ENCODE measurements at places on chromosomes 7 and 10.

- no peak for DNase-seq
Measured at GRCh38 chr10:4296161-4296560, 511.2 kb upstream of the KLF6 start.

DNA sequence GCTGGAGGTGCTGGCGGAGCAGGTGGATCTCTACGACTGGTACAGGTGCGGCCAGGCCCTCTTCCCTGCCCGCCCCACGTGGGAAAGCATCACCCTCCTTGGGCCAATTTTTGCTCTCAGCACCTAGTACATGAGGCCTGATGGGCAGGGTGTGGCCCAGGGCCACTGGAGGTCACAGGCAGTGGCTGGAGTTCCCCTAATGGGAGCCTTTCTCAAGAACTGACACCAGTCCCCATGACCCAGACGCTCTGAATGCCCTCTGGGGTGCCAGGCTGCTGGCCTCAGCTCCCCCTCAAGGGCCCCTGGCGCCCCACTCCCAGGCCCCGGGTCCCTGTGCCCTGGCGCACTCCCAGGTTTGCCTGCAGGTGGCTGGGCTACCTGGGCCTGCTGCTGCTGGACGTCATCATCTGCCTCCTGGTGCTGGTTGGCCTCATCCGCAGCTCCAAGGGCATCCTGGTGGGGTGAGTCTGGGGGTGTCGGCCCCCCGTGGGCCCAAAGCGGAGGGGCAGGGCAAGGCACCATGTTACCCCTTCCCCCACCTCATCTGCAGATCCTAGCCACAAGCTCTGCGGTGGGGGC lies 15.9 kb downstream of the TTYH3 start:
- DNase-seq, result no peak

GRCh38 chr10:11082526-11082925 lies 64.9 kb downstream of the CELF2 start:
- no peak for DNase-seq

- no peak for DNase-seq
Measured at GRCh38 chr7:55520426-55521140, 51.7 kb downstream of the VOPP1 start.

GRCh38 chr7:28725911-28726310 lies 232.2 kb downstream of the TRIL start:
- DNase-seq, result no peak

DNA sequence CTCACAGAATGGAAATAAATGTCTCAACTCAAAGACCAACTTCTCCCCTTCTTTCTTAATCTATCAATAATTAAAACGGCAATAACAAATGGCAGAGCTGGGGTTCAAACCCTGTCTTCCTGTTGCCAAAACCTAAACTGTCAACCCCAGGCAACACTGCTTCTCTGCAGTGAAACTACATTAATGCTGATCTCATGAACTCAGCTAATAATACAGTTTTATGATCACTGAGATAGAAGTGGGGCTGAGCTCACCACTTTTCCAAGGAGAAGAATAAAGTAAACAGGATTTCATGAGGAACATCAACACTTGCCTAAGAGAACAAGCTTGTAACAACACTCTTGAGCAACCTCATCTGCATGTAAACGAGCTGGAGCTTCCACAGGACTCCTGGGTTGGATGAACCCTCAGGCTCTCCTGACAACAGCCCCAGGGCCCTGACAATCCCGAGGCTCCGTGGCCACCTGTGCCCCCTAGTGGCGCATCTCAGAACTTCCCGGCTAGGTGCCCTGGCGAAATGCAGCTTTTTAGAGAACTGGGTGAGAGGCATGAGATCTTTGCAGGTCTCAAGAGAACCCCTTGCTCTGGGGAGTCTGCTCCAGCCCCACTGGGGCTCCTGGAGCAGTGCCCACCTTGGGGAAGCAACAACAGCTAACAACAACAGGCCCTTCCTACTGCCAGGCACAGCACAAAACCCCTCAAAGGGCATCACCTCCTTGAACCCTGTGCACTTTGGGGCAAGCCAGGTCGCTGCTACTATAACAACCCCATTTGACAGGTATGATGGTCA lies 169.3 kb downstream of the SH3PXD2A start:
- no peak for DNase-seq

DNA sequence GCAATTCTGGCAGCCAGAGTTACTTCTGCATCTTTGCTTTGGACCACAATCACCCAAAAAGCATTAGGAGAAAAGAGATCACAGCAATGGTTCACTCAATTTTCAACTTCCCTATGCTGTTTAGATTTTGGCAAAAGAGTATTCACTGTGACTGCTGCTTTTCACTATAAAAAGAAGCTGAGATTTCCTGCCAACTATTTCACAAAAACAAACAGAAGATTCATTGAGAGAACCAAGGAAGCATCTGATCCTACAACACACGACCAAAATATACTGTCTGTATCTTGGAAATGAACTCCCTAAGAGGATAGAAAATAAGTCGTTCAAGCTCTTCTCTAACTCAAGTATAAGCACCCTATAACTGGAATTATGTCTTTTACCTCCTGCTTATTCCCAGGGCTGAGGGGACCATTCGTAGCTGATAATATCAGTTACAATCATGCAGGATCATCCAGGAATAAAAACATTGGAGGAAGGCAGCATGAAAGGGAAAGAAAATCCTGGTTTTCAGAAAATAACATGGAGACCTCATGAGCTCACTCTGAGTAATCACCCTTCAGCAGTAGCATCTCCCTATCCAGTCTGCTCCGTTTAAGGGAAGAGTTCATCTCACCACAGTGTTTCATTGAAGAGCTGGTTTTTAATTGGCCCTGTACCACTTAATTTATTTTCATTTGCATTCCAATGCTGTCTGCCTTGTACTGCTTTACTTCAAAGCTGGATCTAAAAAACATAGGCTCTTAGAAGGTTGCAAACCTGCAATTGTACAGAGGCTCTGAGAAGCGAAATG lies 256.2 kb downstream of the PAXIP1 start:
- DNase-seq, result no peak

GRCh38 chr7:80517282-80517747 lies 5.5 kb upstream of the GNAT3 start:
- DNase-seq, result no peak

GRCh38 chr7:4785371-4785770 lies 9.9 kb downstream of the AP5Z1 start:
- DNase-seq, result no peak

- no peak for DNase-seq
Measured at GRCh38 chr10:119871881-119872609, 598 bp downstream of the MCMBP start.

- no peak for DNase-seq
Measured at GRCh38 chr10:79021948-79022499, 46.7 kb upstream of the ZMIZ1 start.

- no peak for DNase-seq
Measured at GRCh38 chr10:29585488-29585976, 49.2 kb downstream of the SVIL start.

DNA sequence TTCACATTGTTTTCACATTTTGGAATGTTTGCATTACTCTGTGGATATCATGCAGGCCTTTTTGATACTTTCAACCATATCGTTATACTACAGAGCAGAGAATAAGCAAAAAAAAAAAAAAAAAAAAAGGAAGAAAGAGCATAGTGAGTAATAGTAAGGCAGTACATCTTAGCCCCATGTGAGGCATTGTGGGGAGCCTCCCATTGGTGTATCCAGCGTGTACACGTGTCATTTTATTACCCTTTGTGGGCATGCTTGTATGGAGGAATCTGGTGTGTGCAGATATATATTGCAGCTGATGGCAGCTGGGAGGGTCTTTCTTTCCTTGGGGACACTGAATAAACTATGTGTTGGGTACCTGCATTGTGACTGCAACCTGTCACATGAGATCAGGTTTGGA lies 19.6 kb downstream of the R3HCC1L start:
- no peak for DNase-seq

DNA sequence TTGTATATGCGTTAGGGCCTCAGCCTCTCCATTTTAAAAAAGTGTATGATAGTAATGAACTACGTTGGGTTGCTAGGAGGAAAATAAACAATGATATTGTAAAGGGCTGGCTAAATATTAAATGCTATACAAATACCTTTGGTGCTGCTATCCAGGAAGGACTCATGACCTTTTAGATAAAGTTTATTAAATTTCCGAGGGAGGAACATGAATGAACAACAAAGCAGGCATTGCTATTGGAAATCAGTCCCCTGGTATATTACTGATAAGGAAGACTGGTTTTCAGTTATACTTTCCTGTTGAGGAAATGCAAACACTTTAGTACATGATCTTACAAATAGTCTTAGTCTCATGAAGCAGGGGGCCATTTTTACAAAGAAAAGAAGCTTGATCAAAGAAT lies 17.2 kb upstream of the AGR2 start:
- no peak for DNase-seq

GRCh38 chr10:37654466-37654865 lies 202.9 kb downstream of the ZNF248 start:
- DNase-seq, result no peak

GRCh38 chr10:48770561-48771089 lies 86.0 kb downstream of the WDFY4 start:
- no peak for DNase-seq

DNA sequence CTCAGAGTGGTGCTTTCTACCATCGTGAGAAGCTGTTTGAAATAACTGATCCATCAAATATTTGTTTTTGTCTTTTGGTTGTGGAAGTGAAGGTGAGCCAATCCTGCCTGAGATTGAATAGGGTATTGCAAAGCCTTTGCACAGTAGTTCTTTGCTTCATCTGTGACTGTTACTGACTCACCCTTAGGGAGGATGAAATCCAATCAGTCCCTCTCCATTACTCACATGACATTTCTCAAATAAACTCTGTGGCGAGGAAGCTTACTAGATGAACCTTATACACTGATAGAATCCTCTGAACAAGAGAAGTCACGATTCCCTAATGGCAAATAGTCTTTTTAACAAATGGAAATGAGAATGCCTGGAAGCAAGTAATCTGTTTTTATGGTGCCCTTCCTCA lies 31.9 kb downstream of the HEPACAM2 start:
- no peak for DNase-seq

DNA sequence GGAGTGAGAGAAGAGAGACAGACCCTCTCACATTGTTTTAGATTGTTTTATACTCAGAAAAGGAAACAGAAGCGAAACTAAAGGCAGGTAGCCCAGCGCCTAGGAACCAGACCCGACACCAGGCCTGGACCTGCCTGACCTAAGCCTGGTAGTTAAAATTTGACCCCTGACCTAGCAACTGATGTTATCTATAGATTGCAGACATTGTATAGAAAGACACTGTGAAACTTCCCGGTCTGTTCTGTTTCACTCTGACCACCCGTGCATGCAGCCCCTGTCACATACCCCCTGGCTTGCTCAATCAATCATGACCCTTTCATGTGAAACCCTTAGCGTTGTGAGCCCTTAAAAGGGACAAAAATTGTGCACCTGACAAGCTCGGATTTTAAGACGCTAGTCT lies 31.6 kb downstream of the VIPR2 start:
- DNase-seq, result no peak

- DNase-seq, result no peak
Measured at GRCh38 chr10:75074711-75075445, 36.6 kb upstream of the SAMD8 start.

GRCh38 chr10:3750006-3750816 lies 34.8 kb downstream of the KLF6 start:
- DNase-seq, result no peak

GRCh38 chr10:4048236-4048864 lies 263.3 kb upstream of the KLF6 start:
- no peak for DNase-seq

GRCh38 chr10:42734536-42734935 lies 48.1 kb upstream of the BMS1 start:
- DNase-seq, result no peak

- DNase-seq, result no peak
Measured at GRCh38 chr10:98474628-98475027, 27.9 kb upstream of the HPS1 start.

GRCh38 chr10:99123851-99124250 lies 111.8 kb downstream of the HPSE2 start:
- DNase-seq, result no peak

GRCh38 chr7:92133737-92134270 lies 473 bp downstream of the CYP51A1 start:
- peak; percentile 12 for DNase-seq

DNA sequence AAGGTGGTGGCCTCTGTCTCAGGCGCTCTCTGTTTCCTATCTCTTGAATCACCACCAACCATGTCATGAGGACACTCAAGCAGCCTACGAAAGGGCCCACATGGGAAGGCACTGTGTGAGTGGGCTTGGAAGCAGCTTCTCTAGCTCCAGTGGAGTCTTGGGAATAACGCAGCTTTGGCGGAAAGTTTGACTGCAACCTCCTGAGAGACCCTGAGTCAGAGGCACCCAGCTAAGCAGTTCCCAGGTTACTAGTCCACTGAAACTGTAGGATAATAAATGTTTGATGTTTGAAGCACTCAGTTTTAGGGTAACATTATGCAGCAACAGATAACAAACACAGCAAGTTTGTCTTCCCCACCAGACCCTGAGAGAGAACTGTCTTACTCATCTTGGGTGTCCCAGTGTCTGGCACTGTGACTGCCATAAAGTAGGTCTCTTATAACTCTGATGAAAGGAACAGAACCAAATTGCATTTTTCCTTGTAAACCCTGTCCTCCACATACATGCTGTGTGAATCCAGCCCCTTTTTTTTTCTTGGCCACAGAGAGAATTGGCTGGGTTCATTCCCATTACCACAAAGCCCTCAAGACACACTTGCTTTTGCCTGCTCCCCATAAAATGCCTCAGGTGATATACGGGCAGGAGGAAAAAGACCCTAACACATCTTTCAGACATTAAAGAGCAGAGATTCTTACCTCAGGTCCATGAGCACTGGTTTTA lies 185.5 kb downstream of the ZNF365 start:
- no peak for DNase-seq

DNA sequence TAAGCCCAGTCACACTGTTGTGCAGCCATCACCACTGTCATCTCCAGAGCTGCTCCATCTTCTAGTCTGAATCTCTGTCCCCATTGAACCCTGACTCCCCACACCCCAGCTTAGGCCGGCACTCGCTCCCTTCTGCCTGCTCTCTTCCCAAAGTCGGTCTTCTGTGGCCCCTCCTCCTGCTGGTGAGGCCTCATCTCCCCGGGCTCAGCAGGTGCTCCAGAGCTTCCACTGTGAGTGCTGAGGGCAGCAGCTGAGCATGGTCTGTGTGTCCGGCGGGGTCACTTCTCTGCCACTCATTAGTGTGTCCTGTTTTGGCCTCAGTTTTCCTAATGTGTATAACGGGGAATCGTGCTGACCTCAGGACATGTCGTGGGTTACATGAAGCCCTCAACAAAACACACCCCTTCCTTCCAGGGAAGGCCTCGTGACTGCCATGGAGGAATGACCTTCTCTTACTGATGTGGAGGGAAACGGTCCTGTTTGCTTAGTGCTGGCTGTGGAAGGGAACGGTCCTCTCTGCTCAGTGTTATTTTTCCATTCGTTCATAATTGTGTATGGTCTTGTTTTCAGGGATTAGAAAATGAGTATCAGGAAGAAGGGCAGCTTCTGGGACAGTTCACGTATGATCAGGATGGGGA lies 4.3 kb upstream of the GET4 start:
- DNase-seq, result no peak

- no peak for DNase-seq
Measured at GRCh38 chr7:131097662-131098376, 229.9 kb upstream of the MKLN1 start.

GRCh38 chr10:78867555-78867939 lies 201.2 kb upstream of the ZMIZ1 start:
- no peak for DNase-seq

Measured in esophagus squamous epithelium (tissue), 5 donors.